ENCODE measurements at places on chromosomes 7 and 10.

GRCh38 chr7:49166441-49166840, 242.1 kb downstream of the CDC14C start:
- DNase-seq, result no peak

DNA sequence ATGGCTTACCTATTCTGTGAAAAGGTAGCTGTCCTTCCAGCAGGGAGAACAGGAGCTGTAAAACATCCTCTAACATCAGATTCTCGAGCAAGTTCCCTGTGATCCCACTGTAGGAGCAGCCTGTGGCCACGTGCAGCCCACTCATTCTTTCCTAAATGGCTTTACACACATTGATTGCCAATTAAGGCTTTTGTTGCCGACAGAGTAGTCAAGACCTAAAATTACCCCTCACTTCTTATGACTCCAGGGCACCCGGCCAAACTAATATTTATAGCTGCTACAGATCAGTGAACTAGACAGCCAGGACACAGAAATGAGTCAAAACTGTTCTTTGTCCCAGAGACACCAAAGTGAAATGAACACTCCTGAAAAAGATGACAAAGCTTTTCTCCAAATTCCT, 832.1 kb downstream of the SORCS3 start:
- DNase-seq, result no peak

DNA sequence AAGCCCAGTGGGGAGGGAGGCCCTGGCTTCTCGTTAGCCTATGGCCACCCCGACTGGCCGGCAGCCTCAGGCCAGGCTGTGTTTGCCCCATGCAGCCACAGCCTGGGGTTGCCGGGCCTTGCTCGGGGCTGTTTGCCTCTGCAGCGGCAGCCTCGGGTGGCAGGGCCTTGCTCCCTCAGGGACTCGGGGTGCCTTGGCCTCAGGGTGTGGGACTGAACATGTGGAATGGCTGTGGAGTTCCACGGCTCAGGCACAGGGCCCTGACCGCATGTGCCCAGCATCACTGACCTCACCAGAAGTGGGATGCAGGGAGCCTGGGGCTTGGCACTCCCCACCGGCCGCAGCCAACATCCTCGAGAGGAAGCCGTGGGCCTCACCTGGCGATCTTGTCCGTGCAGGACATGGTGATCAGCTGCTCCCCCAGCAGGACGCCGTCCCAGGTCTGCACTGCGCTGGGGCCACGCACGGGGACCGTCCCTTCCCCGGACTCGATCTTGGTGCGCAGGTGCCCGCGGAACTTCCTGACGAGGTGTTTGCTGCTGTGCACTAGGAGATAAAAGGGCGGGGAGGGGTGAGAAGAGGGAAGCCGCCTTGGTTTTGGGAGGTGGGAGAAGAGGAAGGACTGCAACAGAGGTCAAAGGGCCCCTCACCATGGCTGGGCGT, 160.5 kb downstream of the WDR37 start:
- DNase-seq, result no peak

DNA sequence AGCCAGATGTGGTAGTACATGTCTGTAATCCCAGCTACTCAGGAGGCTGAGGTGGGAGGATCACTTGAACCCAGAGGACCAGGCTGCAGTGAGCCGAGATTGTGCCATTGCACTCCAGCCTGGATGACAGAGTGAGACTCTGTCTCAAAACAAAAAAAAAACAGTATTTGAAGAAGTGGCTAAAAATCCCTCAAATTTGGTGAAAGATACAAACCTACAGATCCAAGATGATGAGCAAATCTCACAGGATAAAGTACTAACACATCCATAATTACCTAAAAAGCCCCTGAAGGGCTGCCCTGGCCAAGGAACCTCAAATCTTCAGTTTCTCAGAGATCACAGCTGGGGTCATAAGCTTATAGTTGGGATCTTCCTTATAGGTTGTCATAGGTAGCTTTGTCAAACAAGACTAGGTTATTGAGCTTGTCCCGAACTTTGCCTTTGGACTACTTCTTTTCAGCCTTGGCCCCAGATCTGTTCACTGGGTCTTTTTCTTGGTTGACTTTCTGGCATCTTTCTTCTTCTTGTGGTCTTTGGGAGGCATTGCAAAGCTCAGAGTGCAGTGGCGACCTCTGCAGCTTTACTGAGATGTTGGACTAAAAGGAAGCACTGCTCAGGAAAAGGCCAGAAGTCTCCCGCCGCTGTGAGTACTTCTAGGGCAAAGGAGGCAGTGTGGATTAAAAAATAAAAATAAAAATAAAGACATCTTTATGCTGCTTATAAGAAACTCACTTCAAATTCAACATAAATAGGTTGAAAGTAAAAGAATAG, 28.6 kb upstream of the SAR1A start:
- DNase-seq, result no peak

GRCh38 chr10:88952647-88953111, at the start of gene ACTA2:
ACTA2 (minus strand) TSS chr10:88952773; CDS start chr10:88948930, 3,843 bp downstream.
- DNase-seq, result no peak

GRCh38 chr7:132846086-132846485, 235.8 kb downstream of the CHCHD3 start:
- DNase-seq, result no peak

DNA sequence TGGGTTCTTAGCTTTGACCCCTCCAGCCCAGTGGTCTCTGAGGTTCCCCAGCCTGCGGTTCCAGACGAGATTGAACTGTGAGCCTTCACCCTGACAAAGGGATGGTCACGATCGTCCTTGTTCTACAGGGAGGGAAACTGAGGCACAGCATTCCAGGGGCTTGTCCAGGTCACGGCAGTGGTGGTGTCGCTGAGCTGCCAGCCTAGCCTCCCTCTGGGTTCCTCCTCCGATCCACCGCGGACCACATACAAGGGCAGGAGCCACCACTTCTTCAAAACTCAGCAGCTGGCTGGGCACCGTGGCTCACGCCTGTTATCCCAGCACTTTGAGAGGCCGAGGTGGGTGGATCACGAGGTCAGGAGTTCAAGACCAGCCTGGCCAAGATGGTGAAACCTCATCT, 35.8 kb downstream of the ELFN1 start:
- DNase-seq, result no peak

DNA sequence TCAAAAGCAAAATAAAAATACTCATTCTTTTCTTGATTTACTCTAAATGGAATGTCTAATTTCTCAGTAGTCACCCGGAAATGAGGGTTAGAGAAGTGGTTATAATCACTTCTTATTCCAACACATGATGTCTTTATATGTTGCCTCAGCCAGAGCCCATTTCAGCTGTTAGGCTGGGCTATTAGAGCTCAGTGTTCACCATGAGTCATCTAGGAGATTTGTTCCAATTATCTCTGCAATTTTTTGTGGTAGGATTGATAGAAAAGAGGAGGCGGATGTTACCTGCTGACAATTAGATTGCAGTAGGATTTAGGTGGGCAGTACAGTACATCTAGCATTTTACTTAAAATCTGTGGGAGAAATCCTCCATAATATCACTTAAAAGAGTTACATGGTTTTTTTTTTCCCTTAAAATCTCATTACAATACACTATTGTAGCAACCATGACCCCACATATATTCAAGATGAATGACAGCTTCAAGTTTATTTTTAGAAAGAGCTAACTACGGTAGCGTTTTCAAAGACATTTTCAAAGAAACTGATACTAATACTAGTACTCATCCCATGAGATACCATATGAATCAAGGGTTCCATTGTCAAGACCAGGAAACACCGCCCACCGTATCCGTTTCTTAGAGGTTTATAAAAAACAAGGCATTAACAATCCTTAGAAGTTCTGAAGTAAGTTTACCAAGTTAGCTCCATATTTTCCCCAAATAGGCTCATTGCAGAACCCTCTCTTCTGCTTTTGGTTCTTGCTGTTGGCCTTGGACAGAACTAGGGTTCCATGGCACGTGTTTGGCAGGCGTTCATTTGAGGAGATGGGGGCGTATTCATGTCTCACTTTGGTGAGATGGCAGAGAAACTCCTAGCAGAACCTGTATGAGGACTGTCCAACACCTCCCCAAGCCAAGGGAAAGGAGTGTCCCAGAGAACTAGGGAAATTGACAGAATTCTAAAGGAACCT, 10.4 kb downstream of the CPA2 start:
- DNase-seq, result no peak

DNA sequence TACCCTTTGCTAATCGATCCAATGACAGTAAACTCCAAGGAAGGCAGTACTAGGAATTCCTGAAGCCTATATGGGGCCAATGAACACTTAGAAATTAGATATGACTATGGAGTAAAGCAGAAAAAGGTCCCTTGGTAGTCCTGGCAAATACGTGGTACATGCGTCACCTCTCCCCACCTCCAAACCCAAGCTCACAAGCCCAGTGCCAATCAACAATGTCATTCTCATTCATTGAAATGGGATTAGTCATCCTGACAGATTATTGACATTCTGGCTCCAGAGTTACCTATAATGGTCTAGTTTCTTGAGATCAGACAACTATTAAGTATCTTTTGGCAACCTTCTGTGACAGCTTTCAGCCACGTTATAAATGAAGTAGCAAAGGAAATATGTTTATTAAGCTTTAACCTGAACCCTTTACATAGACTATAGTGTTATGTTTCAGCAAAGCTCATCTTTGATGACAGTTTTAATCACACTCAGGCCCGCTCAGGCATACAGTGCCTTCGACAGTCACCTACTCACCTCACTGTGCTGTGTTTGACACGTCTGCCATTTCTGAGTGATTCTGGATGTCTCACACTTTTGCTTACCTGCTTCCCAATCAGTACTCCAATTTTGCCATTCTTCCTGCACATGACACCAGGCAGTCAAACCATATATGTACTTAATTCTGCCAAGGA, 69.6 kb upstream of the ADO start:
- no peak for DNase-seq

- no peak for DNase-seq
Measured at GRCh38 chr7:29919790-29920189, 69.8 kb downstream of the SCRN1 start.

- no peak for DNase-seq
Measured at GRCh38 chr7:21293771-21294170, 134.1 kb upstream of the SP4 start.

DNA sequence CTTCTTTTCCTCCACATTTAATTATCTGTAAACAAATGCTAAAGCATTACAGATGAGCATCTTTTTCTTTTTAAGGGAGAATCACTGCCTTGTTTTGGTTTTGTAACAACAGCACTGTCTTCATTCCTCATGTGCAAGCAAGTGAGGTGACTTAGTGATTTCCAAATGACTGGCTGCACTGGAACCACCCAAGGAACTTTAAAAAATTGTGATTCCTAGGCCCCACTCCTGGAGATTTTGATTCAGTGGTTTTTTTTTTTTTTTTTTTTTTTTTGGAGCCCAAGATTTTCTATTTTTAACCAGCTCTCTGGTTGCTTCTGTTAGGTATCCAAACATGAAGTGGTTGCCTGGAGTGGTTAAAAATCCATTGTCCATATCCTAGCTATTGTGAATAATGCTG, 176.2 kb downstream of the LRMDA start:
- DNase-seq, result no peak

GRCh38 chr10:45052700-45053099, 52.0 kb downstream of the ZNF22 start:
- DNase-seq, result no peak

DNA sequence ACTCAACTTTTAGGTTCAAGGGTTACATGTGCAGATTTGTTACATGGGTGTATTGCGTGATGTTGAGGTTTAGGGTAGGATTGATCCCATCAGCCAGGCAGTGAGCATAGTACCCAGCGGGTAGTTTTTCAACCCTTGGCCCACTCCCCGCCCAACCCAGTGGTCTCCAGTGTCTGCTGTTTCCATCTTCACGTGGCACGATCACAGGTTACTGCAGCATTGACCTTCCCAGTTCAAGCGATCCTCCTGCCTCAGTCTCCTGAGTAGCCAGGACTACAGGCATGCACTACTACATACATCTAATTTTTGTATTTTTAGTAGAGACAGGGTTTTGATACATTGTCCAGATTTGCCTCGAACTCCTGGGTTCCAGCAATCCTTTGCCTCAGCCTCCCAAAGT, 905.7 kb upstream of the ZNF722 start:
- DNase-seq, result no peak

DNA sequence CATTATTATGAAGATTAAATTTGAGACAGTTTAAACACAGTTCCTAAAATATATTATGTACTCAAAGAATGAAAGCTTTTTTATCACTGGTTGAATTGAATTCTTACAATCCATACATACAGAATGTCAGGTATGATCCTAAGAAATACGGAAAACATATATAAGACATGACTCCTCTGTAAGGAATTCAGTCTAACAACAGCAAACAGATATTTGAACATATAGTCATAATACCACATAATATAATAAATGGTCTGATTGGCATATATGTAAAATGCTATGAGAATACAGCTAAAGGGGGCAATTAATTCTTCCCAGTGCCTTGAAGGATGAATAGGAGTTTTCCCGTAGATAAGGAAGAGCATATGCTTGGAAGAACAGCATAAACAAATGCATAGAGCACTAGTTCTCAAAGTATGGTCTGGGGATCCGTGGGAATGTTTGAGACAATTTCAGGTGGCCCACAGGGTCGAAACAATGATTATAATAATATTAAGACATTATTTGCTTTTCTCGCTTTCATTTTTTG, 10.6 kb upstream of the ARID5B start:
- no peak for DNase-seq

DNA sequence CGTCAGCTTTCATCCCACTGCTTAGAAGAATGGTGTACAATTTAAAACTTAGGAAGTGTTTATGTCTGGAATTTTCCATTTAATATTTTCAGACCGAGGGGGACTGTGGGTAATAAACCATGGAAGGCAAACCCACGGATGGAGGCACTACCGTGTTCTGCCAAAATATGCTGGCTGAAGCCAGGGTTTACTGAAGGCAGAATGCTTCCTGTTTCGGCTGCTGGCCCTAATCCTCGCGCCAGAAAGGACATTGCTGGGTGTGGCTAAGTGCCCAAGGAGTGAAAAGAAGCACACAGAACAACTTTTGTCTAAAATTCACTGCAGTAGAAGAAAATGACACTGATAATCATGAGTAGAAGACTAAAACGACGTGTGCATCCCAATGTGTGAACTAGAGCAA, 32.3 kb downstream of the PITRM1 start:
- DNase-seq, result no peak

DNA sequence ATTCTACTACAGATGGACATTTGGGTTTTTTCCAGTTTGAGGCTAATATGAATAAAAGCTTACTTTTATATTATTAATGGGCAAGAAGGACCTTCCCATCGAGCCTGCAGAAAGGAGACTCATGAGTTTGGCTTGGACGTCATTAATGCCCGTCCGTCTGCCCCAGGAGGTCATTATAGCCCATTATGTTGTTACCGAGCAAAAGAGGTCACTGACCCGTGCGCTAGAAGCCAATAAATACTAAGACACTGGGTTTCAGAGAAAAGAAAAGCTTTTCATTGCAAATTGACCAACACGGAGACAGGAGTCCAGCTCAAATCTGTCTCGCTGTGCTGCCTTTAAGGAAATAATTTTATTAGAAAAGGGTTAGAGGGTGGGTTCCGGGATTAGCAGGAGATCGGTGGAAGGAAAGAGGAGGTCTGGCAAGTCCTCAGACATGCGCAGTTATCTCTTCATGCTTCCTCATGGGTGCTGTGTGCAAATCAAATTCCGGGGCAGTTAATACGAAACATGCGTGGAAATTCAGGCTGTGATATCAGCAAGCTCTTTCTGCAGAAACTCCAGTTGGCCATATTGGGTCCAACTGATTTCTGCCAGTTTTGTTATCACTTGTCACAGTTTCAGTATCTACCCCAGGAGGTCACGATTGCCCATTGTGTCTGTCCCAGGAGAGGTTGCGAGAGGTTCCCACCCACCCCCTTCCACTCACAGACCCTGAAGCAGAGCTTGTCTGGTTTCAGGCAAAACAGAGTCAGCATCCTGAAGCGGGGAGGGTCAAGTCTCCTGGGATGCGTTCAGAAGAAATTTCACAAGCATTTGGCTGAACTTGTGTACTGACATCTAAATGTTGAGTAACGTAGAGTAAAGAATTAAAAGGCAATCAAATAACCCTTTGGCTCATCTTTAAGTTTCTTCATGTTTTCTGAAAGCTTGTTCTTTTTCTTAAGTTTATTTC, 1.1 kb upstream of the GALNTL5 start:
- no peak for DNase-seq

Measured in NCI-H345 (cell line).